ENCODE measurements at places on chromosomes 4 and X. TPM values are rescaled to one million over a fixed set of nuclear protein-coding genes. Genes with fewer than 3 reads are reported as not detected.

Gene MTNR1A
- not detected for polyA plus RNA-seq

Gene PAGE4
- polyA plus RNA-seq, result 3.0 TPM

Gene SPANXN3
- 0.65 TPM for polyA plus RNA-seq

Gene UGT2B17
- not detected for polyA plus RNA-seq

Gene HSFX2
- 1.7 TPM for polyA plus RNA-seq

Gene LRIT3
- 0.10 TPM for polyA plus RNA-seq

Data from ovary (tissue), 10 donors.